ENCODE measurements at places on chromosomes 2 and 18. TPM values are rescaled to one million over a fixed set of nuclear protein-coding genes. Genes with fewer than 3 reads are reported as not detected.

DNA sequence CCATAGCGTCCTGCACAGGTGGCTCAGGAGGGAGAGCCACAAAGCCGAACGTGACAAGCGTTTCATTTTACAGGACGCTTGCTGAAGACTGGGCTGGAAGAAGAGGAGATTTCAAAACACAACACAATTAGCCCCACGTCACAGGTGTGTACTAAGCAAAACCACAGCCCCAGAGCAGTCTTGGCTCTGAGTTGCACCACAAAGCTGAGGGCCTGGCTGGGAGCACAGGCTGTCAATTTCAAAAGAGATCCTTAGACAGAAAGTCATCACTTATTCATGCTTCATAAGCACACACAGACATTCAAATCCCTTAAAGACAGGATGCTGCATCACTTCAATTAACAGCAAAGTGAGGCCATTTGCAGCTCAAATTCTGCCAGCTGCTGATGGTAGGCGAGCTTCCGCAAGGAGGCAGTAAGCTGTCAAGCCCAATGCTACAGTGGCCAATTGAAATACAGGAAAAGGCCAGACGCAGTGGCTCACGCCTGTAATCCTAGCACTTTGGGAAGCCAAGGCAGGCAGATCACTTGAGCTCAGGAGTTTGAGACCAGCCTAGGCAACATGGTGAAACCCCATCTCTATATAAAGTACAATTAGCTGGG, 79.6 kb downstream of the SKA1 start:
- DNase-seq, result no peak

GRCh38 chr18:22172594-22173049, 3.2 kb downstream of the GATA6 start:
- no peak for DNase-seq

DNA sequence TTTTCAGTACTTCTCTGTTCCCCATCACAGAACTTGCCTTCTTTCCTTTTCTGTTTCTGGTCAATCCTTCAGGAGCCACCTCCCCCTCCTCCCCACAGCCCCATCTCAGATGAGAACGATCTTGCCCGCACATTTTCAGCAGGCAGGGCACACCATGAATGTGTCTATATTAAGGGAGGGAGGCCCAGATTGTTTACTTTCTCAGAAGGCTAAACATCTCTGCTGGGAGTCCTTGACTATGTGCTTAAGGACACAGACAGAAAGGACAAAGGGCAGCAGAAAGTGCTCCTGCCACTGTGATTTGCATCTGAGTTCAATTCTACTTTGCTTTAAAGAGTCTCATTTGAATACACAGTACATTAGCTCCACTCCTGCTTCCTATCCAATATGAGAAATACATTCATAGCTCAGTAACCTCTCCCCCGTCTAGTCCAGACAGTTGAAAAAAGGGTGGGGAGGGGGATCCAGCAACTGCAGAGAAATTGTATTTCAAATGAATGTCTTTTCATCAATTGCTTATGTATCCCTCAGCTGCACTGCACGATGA, 175.0 kb upstream of the PARD3B start:
- DNase-seq, result no peak

DNA sequence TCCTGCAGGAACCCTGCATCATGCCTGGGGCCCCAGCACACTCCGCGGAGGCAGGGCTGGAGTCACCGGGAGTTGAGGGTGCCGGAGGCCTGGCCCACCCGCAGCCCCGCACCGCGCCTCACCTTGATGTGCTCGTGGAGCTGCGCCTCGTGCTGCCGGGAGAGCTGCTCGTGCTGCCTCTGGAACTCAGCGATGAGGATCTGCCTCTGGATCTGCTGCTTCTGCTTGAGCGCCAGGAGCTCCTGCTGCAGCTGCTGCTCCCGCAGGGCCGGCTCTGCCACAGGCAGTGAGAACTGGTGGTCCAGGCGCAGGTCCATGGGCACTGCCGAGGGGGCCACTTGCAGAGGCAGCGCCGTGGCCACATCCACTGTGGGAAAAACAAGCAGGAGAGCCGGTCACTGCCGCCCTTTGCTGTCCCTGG, 211.1 kb downstream of the HDAC4 start:
- DNase-seq, result no peak

GRCh38 chr2:220194630-220195584, 567.5 kb downstream of the SLC4A3 start:
- no peak for DNase-seq

- DNase-seq, result no peak
Measured at GRCh38 chr18:30709595-30709994, 332.9 kb downstream of the DSC3 start.

DNA sequence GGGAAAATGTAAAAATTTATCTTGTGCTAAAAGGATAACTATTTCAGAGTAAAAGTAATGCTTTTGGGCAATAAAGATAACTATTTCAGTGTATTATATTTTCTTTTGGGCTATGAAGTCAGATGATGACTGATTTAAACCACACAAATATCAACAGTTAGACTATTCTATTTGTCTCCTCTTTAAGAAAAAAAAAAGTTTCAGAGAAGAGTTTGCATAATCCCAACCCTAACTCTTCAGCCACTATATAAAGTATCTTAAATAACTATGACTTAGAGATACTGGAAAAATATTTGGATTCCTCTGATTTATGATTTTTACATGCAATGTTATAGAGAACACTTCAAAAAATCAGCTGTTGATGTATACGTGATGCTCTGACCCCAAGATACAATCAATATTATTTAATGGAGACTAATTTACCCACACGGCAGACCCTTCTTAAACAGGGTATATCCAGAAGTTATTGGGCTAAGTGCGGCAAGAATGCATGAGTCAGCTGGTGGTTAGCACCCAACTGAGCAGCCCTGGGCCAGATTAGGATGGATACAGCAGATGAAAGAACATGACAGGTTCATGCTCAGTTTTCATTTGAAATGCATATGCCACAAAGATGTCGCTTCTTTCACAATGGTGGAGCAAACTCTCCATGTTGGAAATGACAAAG, 279.0 kb downstream of the AFF3 start:
- no peak for DNase-seq

DNA sequence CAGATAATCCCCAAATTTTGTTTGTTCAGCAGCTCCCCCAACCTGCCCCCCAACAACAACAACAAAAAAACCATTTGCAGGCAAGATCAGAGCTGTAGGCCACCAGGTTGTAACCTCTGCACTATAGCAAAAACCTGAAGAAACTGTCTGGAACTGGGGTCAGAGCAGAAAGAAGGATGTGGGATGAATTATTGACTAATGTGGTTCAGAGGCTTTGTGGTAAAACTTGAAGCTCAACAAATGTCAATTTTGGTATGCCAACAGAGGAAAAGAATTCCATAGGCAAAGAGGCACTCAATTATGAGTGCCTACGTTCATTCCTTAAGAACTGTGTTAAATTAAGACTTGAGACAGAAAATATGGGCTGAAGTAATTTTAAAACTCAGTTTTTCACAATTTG, 255.1 kb downstream of the STK39 start:
- no peak for DNase-seq

DNA sequence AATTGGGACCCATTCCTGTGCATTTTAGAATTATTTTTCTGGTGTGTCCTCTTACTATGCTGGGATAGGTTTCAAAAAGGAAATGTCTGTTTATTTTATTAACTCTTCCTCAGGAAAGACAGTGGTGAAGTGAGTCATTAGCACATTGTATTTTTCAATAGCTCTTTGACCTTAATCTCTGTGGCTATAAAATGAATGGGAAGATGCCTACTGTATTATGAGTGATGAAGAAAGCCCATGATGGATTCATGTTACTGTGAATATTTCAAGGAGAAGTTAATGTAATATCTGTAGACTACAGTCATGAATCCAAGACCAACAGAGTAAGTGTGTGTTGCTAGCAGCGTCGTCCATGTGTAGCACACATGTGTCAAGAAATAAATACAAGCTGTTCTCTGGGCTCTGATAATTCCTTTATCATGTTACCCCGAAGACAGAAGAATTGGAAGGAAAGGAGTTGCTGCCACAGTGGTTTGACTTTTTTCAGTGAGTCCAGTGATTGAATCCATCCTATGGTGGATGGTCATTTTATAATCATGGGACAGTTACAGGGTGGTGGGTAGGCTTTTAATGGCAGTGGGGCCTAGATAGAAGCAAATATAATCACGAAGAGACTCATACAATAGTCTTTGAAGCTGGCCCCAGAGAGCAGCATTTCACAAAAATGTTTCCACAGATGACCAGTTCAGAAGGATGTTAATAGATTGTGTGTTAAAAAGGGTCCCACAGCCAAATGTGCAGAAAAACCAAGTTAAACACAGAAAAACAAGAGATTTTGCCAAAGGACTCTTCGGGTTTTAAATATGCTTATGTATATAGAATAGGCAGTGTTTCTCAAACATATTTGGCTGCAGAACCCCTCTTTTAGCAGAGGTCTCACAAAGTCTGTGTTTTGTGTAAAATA, 239.7 kb upstream of the RASGRP3 start:
- DNase-seq, result no peak

DNA sequence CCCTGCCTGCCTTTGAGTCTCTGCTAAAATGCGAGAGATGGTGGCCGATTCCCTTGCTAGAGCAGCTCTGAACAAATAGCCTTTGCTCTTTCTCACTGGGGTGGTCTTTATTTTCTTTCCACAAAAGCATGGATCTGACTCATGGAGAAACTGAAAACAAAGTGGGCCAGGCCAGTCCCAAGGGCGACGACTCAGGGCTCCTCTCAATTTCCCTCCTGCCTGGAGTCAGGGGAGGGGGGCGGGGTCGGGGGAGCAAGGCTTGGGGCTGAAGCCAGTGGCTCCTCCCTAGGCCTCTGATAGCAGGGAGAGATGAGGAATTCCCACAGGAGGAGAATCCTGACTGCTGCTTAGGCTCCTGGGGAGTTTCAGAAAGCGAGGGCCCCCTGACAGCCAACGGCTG, 17.1 kb upstream of the IL1R2 start:
- no peak for DNase-seq

- DNase-seq, result no peak
Measured at GRCh38 chr2:63880625-63881024, 38.9 kb downstream of the UGP2 start.

- DNase-seq, result peak; percentile 18
Measured at GRCh38 chr18:49728542-49728941, 84.8 kb downstream of the ACAA2 start.

Gene C2orf15
- total RNA-seq, result 1.5 TPM

Gene UBXN2A
- total RNA-seq, result 23.3 TPM

Gene OSBPL6
- total RNA-seq, result 2.1 TPM

Gene LAMA3
- total RNA-seq, result 8.1 TPM

Gene TTC32
- 12.7 TPM for total RNA-seq

Gene RAB6C
- total RNA-seq, result 0.13 TPM

Gene GPR148
- not detected for total RNA-seq

Gene IL1F10
- total RNA-seq, result not detected

Measured in Panc1 (cell line).